ENCODE measurements at places on chromosomes 11 and 22.

DNA sequence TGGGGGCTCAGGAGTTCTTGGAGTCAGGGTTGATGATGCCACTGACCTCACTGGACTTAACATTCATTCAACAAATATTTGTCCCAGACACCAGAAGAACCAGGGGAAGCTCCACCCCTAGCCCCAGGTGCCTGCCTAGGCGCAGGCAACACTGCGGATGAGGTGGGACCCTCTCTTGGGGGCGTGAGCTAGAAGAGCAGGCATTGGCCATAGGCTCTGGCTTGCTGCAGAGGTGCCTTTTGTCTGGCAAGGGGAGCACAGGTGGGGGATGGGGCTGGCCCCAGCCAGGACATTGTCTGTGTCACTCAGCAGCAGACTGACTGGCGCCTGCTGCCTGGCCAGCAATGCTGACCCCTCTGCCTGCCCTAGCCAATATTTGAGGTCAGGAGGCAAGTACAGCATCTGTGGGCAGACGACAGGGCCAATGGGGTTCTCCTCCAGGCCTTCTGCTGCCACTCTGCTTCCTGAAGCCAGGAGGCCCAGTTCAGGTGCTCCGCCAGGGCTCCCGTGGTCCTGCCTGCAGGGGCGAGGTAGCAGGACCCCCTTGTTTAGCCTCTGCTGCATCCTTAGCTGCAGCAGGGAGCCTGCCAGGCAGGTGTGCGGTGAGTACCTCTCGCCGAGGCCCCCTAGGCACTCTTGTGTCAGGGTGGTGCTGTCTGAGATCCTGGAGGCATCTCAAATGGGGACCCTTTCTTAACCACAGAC, 4.0 kb downstream of the LINC01488 start:
- DNase-seq: no peak

GRCh38 chr11:16857186-16857585, 118.7 kb downstream of the C11orf58 start:
- DNase-seq: no peak

GRCh38 chr11:76406359-76406758, 25.2 kb downstream of the GVQW3 start:
- no peak for DNase-seq

DNA sequence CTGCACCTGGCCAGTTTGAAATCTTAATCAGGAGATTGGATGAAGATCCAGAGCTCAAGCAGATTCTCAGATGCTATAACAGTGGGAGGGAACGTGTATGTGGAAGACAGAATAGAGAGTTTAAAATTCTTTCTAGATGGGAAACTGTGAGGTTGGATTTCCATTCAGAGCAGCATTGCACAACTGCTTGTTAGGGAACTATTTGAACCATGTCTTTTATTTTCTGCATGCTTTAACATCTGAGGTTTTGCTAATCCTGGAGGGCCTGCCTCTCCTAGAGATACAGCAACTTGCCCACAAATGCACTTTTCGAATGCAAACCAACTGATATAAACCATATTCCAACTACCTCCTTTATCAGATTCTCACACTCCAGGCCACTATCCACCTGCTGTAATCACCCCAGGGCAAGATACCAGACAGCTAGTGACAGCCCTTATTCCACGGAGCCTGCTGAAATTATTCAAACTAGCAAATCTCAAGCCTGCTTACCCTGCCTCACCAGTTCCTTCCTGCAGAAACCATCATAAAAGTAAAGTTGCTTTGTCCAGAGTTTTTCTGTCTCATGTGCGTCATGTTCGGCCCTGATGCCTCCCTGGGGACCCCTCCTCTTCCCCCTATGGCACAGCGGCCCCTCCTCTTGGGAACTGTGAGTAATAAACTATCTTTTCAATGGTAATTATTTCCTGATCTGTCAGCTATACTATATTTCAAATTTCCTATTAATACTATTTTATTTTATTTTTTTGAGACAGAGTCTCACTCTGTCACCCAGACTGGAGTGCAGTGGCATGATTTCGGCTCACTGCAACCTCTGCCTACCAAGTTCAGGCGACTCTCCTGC, 18.4 kb upstream of the SEC14L4 start:
- no peak for DNase-seq

- no peak for DNase-seq
These were observed 4.9 kb upstream of the TESMIN start for GRCh38 chr11:68756171-68756766.

- no peak for DNase-seq
These were observed 20.1 kb downstream of the DGCR6L start for GRCh38 chr22:20299746-20300136.

- no peak for DNase-seq
These were observed at the start of gene IL18BP for GRCh38 chr11:71998649-71999310. Gene IL18BP, plus strand, starts transcription at chr11:71998909. Its CDS starts 1,076 bp downstream, at chr11:71999985.

GRCh38 chr11:134332189-134332631, 422 bp downstream of the GLB1L2 start:
- DNase-seq: no peak
